ENCODE measurements at places on chromosomes 2 and 18. TPM values are rescaled to one million over a fixed set of nuclear protein-coding genes. Genes with fewer than 3 reads are reported as not detected.

Gene BCL11A
- 128 TPM for total RNA-seq

Gene HOXD10
- total RNA-seq: not detected

Gene SPIRE1
- 46.7 TPM for total RNA-seq

Gene L3MBTL4
- total RNA-seq: 2.9 TPM

Gene ATP5F1A
- 441 TPM for total RNA-seq

Gene OSGEPL1
- total RNA-seq: 21.5 TPM

Gene TEKT4
- 0.27 TPM for total RNA-seq

Gene RPL37A
- total RNA-seq: 1,512 TPM

Gene ANAPC1
- total RNA-seq: 79.8 TPM

All from cerebellum (tissue), 4 donors.